ENCODE measurements at places on chromosomes 7 and 10.

GRCh38 chr10:80664071-80664680 is 126.5 kb downstream of the SH2D4B start:
- peak; percentile 66 for DNase-seq
- H3K4me1 ChIP-seq: no peaks in the 10 kb centered on the region
- H3K27me3 ChIP-seq: peaks cover 17% of the 10 kb centered on the region
- H3K36me3 ChIP-seq: no peaks in the 10 kb centered on the region

DNA sequence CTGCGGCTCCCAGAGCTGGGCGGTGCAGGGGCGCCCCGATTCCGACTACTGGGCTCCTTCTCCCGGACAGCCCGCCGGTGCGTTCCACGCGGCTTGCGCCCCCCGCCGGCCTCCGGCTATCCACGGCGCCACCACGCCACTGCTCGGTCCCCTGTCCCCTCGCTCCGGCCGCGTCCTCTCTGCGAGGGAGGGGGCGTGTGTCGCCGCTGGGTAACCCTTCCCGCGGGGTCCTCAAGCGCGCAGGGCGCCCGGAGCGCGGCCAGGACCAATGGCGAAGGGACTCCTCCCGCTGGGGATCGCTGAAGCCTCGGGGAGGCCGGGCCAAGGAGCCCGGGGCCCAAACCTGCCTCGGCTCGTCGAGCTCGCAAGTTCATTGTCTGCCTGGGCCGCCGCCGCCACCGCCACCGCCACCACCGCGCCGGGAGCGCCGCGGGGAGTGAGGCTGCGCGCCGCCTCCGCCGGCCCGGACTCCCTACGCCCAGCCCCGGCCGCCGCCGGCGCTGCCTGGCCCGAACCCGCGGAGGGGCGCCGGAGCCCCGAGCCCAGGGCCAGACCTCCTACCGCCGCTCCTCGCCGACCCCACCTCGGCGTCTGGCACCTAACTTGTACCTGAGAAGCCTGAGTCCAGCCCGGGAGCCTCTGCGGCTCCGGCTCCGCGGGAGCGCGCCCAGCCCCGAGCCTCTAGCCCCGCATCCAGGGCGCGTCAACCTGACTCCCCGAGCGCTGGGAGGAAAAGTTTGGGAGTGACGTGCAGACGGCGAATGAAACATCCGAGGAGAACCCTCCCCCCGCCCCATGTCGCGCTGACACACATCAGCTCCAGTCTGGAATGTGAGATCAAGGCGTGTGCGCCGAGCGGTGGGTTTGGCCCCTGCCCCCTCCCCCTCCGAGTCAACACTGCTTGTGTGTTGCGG is at the start of gene CHST15:
TSS of gene CHST15 (minus strand) at position 739 of the 914 bp plus-strand sequence. CDS start 47,386 bp downstream, outside the sequence.
- H3K36me3 ChIP-seq: no peaks in the 10 kb centered on the region
- H3K4me1 ChIP-seq: no peaks in the 10 kb centered on the region
- H3K27ac ChIP-seq: no peak within 1 kb of the TSS

- H3K27ac ChIP-seq: peak overlapping the region; percentile 40
- H3K4me3 ChIP-seq: peak overlapping the region; percentile 69
- H3K27me3 ChIP-seq: no peaks in the 10 kb centered on the region
- no peak for DNase-seq
- peaks cover 12% of the 10 kb centered on the region for H3K4me1 ChIP-seq
Measured at GRCh38 chr7:75638594-75639070, 100.1 kb downstream of the HIP1 start.

GRCh38 chr10:15146366-15146765 is 22.1 kb downstream of the NMT2 start:
- H3K27ac ChIP-seq: no peak overlapping the region
- no peaks in the 10 kb centered on the region for H3K36me3 ChIP-seq
- no peak overlapping the region for H3K4me3 ChIP-seq
- H3K4me1 ChIP-seq: peaks cover 5% of the 10 kb centered on the region
- no peak for DNase-seq

GRCh38 chr10:77756319-77757232 is 119.0 kb upstream of the KCNMA1 start:
- H3K27me3 ChIP-seq: no peaks in the 10 kb centered on the region
- no peak overlapping the region for H3K27ac ChIP-seq
- no peaks in the 10 kb centered on the region for H3K36me3 ChIP-seq
- H3K4me3 ChIP-seq: no peak overlapping the region
- no peaks in the 10 kb centered on the region for H3K4me1 ChIP-seq

DNA sequence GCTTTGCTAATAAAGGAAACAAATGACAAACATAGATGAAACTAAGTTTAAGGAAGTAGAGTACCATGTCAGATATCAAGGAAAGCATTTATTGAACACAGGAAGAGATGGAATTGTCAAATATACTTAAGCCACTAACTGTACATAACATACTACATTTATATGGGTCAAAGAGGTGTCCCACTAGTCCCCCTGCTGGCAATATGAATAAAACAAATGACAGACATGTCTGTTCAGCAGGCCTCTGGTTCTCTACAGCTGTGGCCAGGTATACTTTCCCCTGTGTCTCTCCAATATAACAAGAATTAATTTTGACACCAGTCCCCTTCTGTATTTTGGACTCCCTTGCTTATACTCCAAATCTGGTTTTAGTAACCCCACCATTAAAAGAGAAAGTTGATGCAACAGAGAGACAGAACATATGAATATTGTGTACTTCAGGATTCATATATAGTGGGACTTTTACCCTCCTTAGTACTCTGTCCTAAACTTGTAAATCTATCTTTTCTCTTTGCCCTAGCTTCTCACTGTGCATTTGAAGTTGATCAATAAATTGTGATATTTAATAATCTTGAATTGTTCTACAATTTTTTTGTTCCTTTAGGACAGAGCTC is 42.9 kb downstream of the CD36 start:
- no peaks in the 10 kb centered on the region for H3K36me3 ChIP-seq
- no peaks in the 10 kb centered on the region for H3K4me1 ChIP-seq
- no peak overlapping the region for H3K27ac ChIP-seq

- peaks cover 21% of the 10 kb centered on the region for H3K4me1 ChIP-seq
- peak overlapping the region; percentile 95 for H3K27ac ChIP-seq
- H3K27me3 ChIP-seq: no peaks in the 10 kb centered on the region
- H3K4me3 ChIP-seq: peak overlapping the region; percentile 92
Measured at GRCh38 chr10:110566472-110567200, 859 bp upstream of the SMC3 start.

DNA sequence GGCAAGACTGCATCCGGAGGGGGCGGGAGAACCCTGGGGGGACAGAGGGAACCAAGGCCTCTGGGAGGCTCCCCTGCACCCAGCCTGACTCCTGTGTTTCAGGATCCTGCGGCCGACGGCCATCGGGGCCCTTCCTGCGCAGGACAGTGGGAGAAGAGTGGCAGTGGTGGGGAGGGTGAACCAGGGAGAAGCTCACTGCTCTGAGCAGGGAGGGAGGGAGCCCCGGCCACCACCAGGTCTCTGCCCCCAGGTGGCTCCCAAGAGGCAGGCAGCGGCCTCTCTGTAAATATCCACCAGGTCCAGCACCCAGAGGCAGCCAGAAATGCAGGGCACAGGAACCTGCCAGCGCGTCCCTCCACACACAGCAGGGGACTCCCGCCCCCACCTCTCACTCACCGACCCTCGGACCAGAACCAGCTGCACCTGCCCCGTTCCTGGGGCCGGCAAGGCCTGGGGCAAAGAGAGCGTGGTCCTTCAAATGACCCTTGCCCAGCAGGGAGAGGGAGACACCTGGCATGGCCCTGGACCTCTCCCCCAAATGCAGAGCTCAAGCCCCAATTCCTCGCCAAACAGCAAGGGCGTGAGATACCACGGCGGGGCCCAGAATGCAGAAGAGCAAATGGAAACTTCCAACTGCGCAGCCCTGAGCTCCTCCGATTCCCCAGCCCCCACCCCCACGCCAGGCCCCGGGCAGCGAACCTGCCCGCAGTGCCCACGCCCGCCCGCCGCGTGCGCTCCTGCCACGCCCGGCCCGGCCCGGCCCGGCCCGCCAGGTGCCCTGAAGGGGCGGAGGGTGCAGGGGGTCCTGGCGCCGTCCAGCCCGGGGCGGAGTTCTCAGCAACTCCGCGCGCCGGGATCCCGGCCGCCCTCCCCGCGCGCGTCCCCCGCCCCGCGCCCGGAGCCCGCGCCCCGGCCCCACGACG is 805 bp downstream of the RASGEF1A start:
- H3K4me3 ChIP-seq: no peak overlapping the region
- no peaks in the 10 kb centered on the region for H3K4me1 ChIP-seq
- H3K36me3 ChIP-seq: no peaks in the 10 kb centered on the region
- no peak overlapping the region for H3K27ac ChIP-seq

- no peaks in the 10 kb centered on the region for H3K36me3 ChIP-seq
- no peak for DNase-seq
- H3K27me3 ChIP-seq: no peaks in the 10 kb centered on the region
- H3K4me1 ChIP-seq: no peaks in the 10 kb centered on the region
- H3K4me3 ChIP-seq: no peak overlapping the region
Measured at GRCh38 chr7:88071994-88072714, 138.1 kb downstream of the ADAM22 start.

DNA sequence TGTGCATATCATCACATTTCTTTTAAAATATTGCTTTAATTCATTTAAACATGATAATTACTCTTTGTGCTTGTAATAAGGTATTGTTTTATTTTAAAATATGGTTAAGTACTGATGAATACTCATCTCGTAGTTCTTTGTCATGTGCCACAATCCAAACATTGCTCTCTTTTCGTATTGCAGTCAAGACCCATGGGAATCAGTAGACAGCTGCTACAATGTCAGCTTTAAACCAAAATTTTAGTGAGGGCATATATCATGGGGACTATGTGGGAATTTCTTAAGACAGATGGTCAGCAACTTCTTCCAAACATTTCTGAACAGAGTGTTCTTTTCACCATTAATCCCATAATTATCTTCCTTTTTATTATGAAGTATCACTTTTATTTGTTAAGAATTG is 77.2 kb upstream of the FZD1 start:
- H3K27ac ChIP-seq: no peak overlapping the region
- no peak for DNase-seq
- no peaks in the 10 kb centered on the region for H3K4me1 ChIP-seq
- H3K27me3 ChIP-seq: no peaks in the 10 kb centered on the region
- H3K4me3 ChIP-seq: no peak overlapping the region
- no peaks in the 10 kb centered on the region for H3K36me3 ChIP-seq

DNA sequence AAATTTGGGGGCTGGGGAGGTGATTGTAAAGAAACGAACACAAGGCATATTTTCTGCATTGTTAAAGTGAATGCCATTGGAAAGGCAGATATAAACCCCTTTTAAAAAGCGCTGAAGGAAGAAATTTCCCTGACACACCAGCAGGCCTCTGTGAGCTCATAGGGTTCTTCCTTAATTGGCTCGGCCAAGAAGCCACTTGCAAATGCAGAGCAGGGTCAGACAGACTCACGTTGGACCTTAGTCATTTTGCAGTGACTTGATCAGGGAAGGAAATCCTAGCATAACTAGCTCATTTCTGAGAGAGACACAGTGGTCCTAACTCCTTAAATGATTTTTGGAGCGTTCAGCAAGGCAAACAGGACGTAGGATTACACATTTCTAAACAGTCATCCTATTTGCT is 1461.4 kb downstream of the GATA3 start:
- no peak overlapping the region for H3K4me3 ChIP-seq
- H3K4me1 ChIP-seq: no peaks in the 10 kb centered on the region
- H3K27me3 ChIP-seq: no peaks in the 10 kb centered on the region
- no peak overlapping the region for H3K27ac ChIP-seq
- no peak for DNase-seq

DNA sequence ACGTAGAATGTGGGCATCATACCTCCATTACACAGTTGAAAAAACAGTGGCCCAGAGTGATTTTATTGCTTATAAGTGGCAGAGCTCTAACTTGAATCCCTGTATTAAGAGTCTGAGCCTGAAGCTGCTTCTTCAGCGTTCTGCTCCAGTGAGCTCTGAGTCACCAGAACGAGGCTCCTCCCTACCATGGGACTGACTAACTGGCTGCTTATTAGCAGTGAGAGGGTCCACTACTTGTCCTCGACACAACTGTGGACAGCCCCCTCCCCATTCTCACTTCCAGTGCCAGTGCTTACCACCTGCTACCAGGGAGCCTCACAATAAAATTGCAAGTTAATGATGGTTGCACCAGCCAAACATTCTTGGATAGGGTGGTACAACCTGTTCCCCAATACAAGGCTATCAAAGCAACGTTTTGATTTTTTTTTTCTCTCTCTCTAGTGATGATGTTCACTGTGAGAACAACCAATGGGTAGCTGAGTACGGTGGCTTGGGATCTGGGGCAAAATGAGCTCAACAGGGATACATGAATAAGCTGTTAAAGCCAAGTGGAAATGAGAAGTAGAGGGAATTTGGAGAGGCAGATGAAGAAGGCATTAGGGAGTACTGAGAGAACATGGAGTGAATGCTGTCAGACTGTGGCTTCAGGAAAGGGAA is 2.7 kb upstream of the NRG3 start:
- H3K4me3 ChIP-seq: no peak overlapping the region
- no peaks in the 10 kb centered on the region for H3K36me3 ChIP-seq
- H3K27ac ChIP-seq: no peak overlapping the region
- no peaks in the 10 kb centered on the region for H3K27me3 ChIP-seq
- DNase-seq: no peak
- no peaks in the 10 kb centered on the region for H3K4me1 ChIP-seq

GRCh38 chr10:7738536-7739407 is 35.7 kb downstream of the ITIH2 start:
- H3K27ac ChIP-seq: no peak overlapping the region
- DNase-seq: no peak
- no peaks in the 10 kb centered on the region for H3K36me3 ChIP-seq
- H3K4me3 ChIP-seq: no peak overlapping the region
- no peaks in the 10 kb centered on the region for H3K4me1 ChIP-seq

GRCh38 chr10:97062046-97062445 is 123.7 kb downstream of the SLIT1 start:
- H3K27ac ChIP-seq: no peak overlapping the region
- peaks cover 10% of the 10 kb centered on the region for H3K4me1 ChIP-seq

DNA sequence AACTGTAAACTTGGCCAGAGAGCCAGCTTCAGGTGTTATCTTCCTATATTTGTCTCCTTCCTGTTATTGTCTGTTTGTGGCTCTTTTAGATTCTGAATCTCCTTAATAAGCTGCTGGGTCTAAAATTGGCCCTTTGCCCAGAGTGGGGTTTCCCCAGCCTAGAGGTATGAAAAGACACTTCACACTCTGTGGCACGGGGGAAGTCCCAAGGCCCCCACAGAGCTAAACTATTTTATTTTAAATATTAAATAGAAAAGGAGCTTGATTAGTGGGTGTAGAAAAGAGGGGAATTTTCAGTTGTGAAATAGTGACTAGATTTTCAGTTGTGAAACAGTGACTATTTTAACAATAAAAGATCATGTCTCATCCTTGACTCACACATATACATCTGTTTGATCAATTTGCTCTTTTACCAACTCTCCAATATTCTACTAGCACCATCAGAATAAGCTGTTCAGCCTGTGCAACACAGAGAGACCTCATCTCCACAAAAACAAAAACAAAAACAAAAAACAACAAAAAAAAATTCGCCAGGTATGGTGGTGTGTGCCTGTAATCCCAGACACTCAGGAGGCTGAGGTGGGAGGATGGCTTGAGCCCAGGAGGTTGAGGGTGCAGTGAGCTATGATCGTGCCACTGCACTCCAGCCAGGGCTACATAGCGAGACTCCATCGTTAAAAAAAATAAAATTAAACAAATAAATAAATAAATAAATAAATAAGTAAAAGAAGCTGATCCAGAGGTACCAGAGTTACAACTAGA is 24.9 kb upstream of the ADO start:
- H3K27ac ChIP-seq: no peak overlapping the region
- H3K36me3 ChIP-seq: no peaks in the 10 kb centered on the region
- H3K27me3 ChIP-seq: no peaks in the 10 kb centered on the region
- DNase-seq: no peak
- no peak overlapping the region for H3K4me3 ChIP-seq
- H3K4me1 ChIP-seq: no peaks in the 10 kb centered on the region

All from K562 (cell line).